Vein endothelial cell (primary cell): ENCODE measurements at places on chromosomes 16 and 17. TPM values are rescaled to one million over a fixed set of nuclear protein-coding genes. Genes with fewer than 3 reads are reported as not detected.

Gene SOX15
- 0.33 TPM in 1 of 2 replicates, not detected in the other for total RNA-seq

Gene SNX20
- not detected in 2 replicates for total RNA-seq

Gene C17orf58
- 16.5 and 25.5 TPM in 2 replicates for total RNA-seq

Gene AIPL1
- not detected in 2 replicates for total RNA-seq

Gene GNGT2
- 2.8 and 4.6 TPM in 2 replicates for total RNA-seq

Gene CDH8
- total RNA-seq = not detected in 2 replicates

Gene GUCY2D
- total RNA-seq = not detected in 2 replicates
